ENCODE measurements at places on chromosomes 7 and 10.

GRCh38 chr7:1385809-1386622 lies 73.3 kb downstream of the MICALL2 start:
- DNase-seq, result no peak

- no peak for DNase-seq
These were observed 69.7 kb downstream of the CALML3 start for GRCh38 chr10:5594271-5595049.

GRCh38 chr7:36795451-36796021 lies 71.2 kb upstream of the AOAH start:
- DNase-seq, result no peak

DNA sequence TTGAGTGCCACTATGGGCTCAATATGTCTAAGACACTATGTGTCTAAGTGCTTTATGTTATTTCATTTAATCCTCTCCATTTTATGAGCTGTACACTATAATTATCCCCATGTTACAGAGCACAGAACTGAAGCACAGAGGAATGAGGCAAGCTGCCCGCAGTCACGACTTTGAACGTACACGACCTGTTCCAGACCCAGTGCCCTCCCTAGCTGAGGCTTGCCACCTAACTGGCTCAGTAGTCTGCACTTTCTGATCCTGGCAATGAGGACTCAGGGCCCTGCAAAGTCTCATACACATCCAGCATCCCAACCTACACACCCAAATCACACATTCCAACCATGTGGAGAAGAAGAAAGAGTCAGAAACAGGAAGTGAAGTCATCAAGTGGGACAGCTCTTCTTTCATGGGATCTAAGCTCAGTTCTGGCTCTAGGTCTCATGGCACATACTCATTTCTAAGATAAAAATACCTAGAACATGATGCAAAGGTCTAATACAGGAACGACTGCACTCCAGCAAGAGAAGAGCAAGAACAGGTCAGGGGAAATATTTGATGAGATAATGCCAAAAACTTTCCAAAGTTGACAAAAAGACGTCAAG lies 42.4 kb upstream of the DDC start:
- DNase-seq, result no peak

- no peak for DNase-seq
These were observed 55.1 kb downstream of the KCTD7 start for GRCh38 chr7:66683770-66684123.
